ENCODE measurements at places on chromosomes 2 and 18.

- no peak for DNase-seq
These were observed 20.4 kb downstream of the RBM43 start for GRCh38 chr2:151241224-151241623.

DNA sequence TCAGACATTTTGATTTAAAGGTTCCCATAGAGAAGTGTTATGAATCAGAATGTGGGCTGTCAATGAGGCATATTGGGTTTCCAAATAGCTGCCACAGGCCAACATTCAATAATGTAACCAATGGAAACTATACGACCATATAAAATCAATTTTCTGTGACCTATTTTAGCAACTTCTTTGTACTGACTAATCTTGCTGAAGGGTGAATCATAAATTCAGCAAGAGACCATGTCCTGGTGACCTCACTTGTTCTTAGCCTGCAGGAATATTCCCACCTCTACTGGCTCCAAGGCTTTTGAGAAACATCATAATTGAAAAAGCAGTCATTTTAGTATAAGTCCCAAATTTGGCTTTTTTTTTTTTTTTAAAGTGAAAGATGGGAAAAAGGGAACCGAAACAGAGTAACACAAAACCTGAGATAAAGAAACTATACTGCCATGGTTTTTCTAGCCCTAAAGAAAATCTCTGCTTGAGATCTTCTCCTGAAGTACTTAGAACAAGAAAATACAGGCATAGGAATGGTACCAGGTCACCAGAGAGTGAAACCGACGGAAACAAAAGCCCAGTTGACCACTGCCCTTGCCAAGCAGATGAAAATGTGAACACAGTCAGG is 32.1 kb downstream of the PLEKHM3 start:
- DNase-seq: no peak

DNA sequence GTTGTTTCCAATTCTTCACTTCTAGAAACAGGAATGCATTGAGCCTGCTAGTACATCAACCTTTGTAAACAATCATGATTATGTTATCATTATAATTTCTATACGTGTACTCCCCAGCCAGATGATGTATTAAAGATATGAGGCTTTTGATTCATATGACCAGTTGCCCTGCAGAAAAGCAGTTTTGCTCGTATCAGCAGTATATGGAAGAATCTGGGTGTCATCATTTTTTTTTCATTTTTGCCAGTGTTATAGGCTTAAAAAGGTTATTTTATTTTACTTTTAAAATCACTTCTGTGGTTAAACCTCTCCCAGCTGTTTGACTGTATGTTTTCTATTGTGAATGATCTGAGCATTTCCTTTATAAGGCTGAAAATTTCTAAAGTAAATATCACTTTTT is 471.8 kb upstream of the NRP2 start:
- DNase-seq: no peak

DNA sequence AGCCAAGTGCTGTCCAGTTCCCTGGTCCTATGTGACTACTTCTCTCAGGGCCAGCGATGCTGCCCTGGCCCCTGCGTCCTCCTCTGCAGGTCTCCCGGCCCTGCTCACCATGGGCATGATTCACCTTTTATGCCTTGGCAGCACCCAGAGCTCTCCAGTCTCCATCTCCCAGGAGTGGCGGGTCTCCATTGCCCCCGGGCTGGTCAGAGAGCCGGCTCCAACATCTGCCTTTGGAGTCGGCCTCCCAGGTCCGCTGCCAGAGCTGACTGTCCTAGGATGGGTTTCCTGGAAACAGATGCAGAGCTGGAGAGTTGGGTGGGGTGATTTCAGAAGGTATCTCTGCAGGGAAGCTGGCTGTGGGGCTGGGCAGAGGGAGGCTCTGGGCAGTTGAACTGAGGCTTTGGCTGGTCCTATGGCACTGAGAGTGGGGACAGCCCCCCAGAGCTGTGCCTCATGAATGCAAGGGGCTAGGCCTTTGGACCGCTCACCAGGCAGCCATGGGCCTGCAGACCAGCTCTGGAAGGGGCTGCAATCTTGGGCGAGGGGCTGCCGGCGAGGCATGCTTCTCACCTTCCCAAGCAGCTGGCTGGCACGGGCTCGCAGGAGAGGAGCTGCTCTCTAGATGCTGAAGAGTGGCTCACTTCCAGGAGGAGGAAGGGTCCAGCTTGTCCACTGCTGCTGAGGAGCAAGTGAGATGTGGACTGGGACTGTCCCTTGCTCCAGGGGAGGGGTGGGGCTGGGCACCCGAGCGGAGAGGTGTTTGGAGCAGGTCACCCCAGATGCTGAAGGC is 59.8 kb upstream of the HS6ST1 start:
- no peak for DNase-seq

- DNase-seq: no peak
These were observed 88.2 kb downstream of the SCG2 start for GRCh38 chr2:223513771-223514455.

GRCh38 chr18:77762642-77763041 is 513.0 kb downstream of the GALR1 start:
- DNase-seq: no peak

DNA sequence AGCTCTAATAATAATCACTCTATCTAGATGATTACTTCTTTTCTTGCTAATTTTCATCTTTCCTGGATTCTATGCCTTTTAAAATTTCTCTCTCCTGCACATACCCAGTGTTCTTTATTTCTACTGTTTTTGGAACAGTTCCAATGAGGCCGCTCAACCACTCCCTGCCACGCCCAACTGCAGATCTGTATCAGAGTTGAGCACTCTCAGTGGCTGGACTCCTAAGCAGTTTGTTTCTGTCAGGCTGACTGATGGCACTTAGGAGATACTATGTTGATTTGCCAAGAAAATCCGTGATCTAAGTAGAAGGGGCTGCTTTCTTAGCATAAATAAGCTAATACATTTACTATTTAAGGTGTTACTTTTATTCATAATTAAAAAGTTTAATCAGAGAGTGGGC is 192.8 kb downstream of the ARHGAP15 start:
- peak; percentile 23 for DNase-seq

- DNase-seq: no peak
These were observed 142.7 kb downstream of the SCG2 start for GRCh38 chr2:223459328-223459939.

Measured in CD4-positive, alpha-beta T cell treated with Interleukin-2 at 100 ng/mL for 4 hours (primary cell).